ENCODE measurements at places on chromosomes 7 and 10. TPM values are rescaled to one million over a fixed set of nuclear protein-coding genes. Genes with fewer than 3 reads are reported as not detected.
A peak's percentile ranks its signal among the peaks of the same experiment; 100 is the strongest.

The STEAP1 gene
- total RNA-seq = 5.5 TPM

GRCh38 chr10:5590816-5591215 is 66.1 kb downstream of the CALML3 start:
- DNase-seq = no peak
- H3K4me1 ChIP-seq = peaks cover 71% of the 10 kb centered on the region
- H3K27me3 ChIP-seq = no peaks in the 10 kb centered on the region
- no peak overlapping the region for H3K27ac ChIP-seq

DNA sequence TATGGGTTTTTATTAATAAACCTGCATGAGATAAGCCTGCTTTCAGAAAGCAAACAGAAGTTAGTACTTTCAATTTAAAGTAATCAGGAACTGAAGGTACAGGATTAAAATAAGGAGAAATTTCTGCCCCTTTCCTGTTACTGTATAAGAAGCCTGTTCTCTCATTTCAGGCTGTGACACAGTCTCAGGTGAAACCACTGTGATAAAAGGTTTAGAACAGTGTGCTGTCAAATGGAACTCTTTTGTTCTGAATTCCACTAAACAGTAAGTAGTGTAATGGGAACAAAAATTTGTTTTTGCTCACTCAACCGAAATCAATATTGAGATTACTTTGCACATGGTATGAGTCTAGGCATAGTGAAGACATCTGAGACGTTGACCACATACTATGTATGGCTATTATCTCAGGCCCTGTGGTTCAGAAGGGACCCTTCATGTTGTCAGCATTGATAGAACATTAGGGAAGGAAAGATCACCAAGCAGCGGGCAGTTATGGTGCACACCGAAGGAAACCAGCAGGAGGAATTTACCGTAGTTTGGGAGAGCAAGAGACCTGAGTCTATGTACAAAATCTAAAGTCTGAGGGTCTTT is 14.9 kb downstream of the HEPACAM2 start:
- H3K4me3 ChIP-seq = no peak overlapping the region
- DNase-seq = no peak
- H3K4me1 ChIP-seq = no peaks in the 10 kb centered on the region
- no peak overlapping the region for H3K27ac ChIP-seq
- no peaks in the 10 kb centered on the region for H3K36me3 ChIP-seq

- no peaks in the 10 kb centered on the region for H3K36me3 ChIP-seq
- H3K27me3 ChIP-seq = no peaks in the 10 kb centered on the region
- no peak overlapping the region for H3K4me3 ChIP-seq
- no peak overlapping the region for H3K27ac ChIP-seq
- no peaks in the 10 kb centered on the region for H3K4me1 ChIP-seq
These were observed 490.0 kb upstream of the LRRN3 start for GRCh38 chr7:110600956-110601355.

The NPFFR1 gene
- not detected for total RNA-seq

GRCh38 chr7:90903841-90904240 is 307.7 kb downstream of the CDK14 start:
- H3K4me1 ChIP-seq = no peaks in the 10 kb centered on the region
- H3K27me3 ChIP-seq = no peaks in the 10 kb centered on the region
- no peak overlapping the region for H3K4me3 ChIP-seq
- H3K36me3 ChIP-seq = no peaks in the 10 kb centered on the region

The GRID2IP gene
- 0.09 TPM for total RNA-seq

DNA sequence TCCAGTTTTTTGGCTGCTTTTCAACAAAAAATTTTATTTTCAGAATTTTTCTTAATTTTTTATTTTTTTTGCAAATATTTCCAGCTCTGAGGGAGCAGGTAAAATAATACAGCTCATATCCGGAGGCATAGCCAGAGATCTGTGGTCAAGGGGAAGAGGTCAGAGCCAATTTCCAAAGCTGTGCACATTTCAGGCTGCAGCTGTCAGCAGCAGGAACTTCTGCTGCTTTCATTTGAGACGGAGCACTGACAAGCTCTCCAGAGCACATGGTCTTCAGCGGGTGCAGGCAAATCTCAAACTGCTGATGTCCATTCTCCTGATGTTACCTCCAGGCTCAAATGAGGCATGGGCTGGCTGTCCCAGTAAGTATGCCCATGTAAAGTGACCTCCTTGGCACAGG is 31.1 kb downstream of the SLC26A4 start:
- peaks cover 30% of the 10 kb centered on the region for H3K4me1 ChIP-seq
- no peak overlapping the region for H3K27ac ChIP-seq
- no peaks in the 10 kb centered on the region for H3K27me3 ChIP-seq
- no peak overlapping the region for H3K4me3 ChIP-seq

DNA sequence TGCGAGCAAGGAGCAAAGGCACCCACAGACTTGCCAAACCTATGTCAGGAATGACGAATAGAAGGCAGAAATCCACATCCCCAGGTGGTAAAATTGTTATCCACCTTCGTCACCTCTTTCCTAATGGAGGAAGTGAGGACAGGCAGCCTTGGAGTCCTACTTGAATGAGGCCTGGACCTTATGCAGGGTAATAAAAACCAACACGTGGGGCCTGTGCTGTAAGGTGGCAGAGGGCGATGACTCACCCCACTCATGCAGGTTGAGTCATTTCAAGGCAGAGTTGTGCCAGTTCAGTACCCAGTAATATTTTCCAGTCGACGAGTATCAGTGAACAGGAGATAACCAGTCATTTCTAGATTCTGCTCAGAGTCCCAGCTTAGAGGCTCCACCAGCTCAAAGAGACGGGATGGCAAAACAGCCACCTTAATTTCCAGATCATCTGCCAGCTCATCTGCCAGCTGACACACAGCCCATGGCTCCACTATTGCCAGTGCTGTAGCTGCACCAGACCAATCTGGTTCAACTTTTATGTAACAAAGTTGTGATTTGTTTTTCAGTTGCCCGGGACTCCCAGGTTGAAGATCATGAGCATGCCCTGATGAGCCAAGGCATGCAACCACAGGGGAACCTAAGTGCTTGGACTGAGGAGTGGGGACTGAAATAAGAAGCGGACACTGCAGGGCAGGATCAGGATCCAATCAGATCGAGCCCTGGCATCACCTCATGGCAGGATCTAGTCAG is 176.2 kb upstream of the ITGB1 start:
- no peak overlapping the region for H3K4me3 ChIP-seq
- DNase-seq = peak; percentile 39
- no peaks in the 10 kb centered on the region for H3K36me3 ChIP-seq
- H3K4me1 ChIP-seq = peaks cover 16% of the 10 kb centered on the region

GRCh38 chr7:139937715-139938114 is 108.7 kb downstream of the TBXAS1 start:
- DNase-seq = peak; percentile 59
- H3K4me1 ChIP-seq = no peaks in the 10 kb centered on the region
- no peak overlapping the region for H3K4me3 ChIP-seq
- no peaks in the 10 kb centered on the region for H3K36me3 ChIP-seq
- H3K27ac ChIP-seq = no peak overlapping the region

- H3K4me3 ChIP-seq = no peak overlapping the region
- H3K27me3 ChIP-seq = peaks cover 2% of the 10 kb centered on the region
- no peak for DNase-seq
- peaks cover 19% of the 10 kb centered on the region for H3K4me1 ChIP-seq
- H3K36me3 ChIP-seq = no peaks in the 10 kb centered on the region
- H3K27ac ChIP-seq = no peak overlapping the region
These were observed 302.2 kb downstream of the RPS24 start for GRCh38 chr10:78335691-78336401.

The SPDYE18 gene
- total RNA-seq = 0.66 TPM

- peak; percentile 24 for DNase-seq
- no peaks in the 10 kb centered on the region for H3K27me3 ChIP-seq
- H3K36me3 ChIP-seq = no peaks in the 10 kb centered on the region
- no peak overlapping the region for H3K27ac ChIP-seq
These were observed 12.7 kb downstream of the CNTNAP2 start for GRCh38 chr7:146129296-146129695.

GRCh38 chr10:33483816-33484190 is 149.3 kb upstream of the NRP1 start:
- no peaks in the 10 kb centered on the region for H3K27me3 ChIP-seq
- no peak overlapping the region for H3K27ac ChIP-seq
- DNase-seq = no peak
- peaks cover 11% of the 10 kb centered on the region for H3K4me1 ChIP-seq

DNA sequence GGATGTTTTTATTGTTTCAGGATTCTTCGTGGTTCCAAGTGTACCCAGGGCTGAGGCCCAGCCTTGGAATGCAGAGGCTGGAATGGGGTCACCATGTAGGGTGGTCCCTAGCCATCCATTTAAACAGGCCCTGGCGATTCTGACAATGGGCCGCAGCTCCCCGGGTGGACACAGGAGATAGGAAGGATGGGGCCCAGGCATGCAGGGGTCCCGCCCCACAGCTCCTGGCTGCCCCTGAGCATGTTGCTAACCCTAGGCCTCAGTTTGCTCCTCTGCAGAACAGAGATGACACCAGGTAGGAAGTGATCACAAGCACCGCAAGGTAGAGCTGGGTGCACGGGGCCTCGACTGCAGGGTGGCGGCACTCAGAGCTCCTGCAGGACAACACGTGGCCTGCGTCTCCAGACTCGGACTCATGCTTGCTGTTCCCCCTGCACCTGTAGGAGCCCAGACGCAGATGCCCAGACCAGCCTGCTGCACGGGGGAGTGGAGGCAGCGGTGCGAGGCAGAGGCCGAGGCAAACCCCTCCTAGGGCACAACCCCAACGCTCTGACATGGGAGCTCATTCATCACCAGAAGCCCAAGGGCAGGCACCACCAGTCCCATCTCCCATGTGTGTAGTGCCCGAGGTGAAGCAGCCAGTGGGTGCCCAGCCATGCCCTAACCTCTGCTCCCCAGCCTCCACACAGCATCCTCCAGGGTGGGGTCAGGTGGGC is 25.5 kb downstream of the VIPR2 start:
- H3K27ac ChIP-seq = no peak overlapping the region
- DNase-seq = no peak
- H3K27me3 ChIP-seq = no peaks in the 10 kb centered on the region

The PILRA gene
- total RNA-seq = 1.3 TPM

The CYP2C19 gene
- total RNA-seq = not detected

- no peaks in the 10 kb centered on the region for H3K36me3 ChIP-seq
- no peaks in the 10 kb centered on the region for H3K27me3 ChIP-seq
- H3K4me1 ChIP-seq = no peaks in the 10 kb centered on the region
- no peak overlapping the region for H3K4me3 ChIP-seq
- no peak for DNase-seq
- H3K27ac ChIP-seq = no peak overlapping the region
These were observed 31.0 kb downstream of the GPR141 start for GRCh38 chr7:37714606-37715005.

DNA sequence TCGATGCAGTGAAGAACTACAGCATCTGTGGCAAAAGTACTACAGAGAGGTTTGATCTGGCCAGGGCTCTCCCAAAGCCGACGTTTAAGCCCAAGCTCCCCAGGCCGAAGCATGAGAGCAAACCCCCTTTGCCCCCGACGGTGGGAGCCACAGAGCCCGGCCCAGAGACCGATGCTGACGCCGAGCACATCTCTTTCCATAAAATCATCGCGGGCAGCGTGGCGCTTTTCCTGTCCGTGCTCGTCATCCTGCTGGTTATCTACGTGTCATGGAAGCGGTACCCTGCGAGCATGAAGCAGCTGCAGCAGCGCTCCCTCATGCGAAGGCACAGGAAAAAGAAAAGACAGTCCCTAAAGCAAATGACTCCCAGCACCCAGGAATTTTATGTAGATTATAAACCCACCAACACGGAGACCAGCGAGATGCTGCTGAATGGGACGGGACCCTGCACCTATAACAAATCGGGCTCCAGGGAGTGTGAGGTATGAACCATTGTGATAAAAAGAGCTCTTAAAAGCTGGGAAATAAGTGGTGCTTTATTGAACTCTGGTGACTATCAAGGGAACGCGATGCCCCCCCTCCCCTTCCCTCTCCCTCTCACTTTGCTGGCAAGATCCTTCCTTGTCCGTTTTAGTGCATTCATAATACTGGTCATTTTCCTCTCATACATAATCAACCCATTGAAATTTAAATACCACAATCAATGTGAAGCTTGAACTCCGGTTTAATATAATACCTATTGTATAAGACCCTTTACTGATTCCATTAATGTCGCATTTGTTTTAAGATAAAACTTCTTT is 2.3 kb downstream of the LRRTM3 start:
- H3K27me3 ChIP-seq = peaks cover 14% of the 10 kb centered on the region
- H3K27ac ChIP-seq = peak overlapping the region; percentile 60
- H3K36me3 ChIP-seq = no peaks in the 10 kb centered on the region
- H3K4me1 ChIP-seq = peaks cover 3% of the 10 kb centered on the region
- peak overlapping the region; percentile 41 for H3K4me3 ChIP-seq

The ASAH2 gene
- total RNA-seq = 1.6 TPM

DNA sequence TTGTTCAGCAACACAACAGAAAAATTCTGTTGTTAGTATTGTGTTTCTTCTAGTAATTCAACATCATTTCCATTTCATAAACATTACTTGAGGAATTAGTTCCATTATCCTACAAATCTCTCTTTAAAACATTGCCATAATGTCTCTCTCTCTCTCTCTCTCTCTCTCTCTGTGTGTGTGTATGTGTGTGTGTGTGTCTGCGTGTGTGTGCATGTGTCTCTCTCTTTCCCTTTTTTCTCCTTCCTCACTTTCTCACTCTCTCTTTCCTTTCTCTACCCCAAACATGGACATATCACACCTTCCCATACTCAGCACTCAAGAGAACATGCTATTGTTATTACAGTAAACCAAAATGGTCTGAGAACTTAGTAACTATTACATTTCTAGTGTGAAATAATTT is 16.6 kb downstream of the LRRTM3 start:
- no peaks in the 10 kb centered on the region for H3K4me1 ChIP-seq
- H3K36me3 ChIP-seq = no peaks in the 10 kb centered on the region

DNA sequence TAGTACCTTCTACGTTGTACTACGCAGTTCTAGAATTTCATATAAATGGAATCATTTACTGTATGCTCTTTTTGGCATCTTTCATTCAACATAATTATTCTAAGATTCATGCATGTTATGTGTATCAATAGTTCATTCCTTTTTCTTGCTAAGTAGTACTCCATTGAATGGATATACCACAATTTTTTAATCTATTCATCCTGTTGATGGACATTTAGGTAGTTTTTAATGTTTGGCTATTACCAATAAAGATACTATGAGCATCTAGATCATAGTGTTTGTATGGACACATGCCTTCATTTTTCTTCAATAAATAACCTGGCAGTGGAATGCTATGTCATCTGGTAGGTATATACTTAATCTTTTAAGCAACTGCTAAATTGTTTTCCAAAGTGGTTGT is 83.0 kb upstream of the ELN start:
- H3K27me3 ChIP-seq = no peaks in the 10 kb centered on the region
- no peaks in the 10 kb centered on the region for H3K36me3 ChIP-seq
- H3K4me3 ChIP-seq = no peak overlapping the region
- H3K27ac ChIP-seq = no peak overlapping the region
- no peak for DNase-seq

GRCh38 chr10:103843854-103844570 is 11.4 kb downstream of the SH3PXD2A start:
- no peak overlapping the region for H3K4me3 ChIP-seq
- DNase-seq = no peak
- H3K27ac ChIP-seq = peak overlapping the region; percentile 40
- H3K4me1 ChIP-seq = peaks cover 49% of the 10 kb centered on the region
- H3K36me3 ChIP-seq = peaks cover 2% of the 10 kb centered on the region

GRCh38 chr7:76051840-76052239 is 3.9 kb downstream of the MDH2 start:
- DNase-seq = no peak
- no peak overlapping the region for H3K27ac ChIP-seq
- H3K4me3 ChIP-seq = no peak overlapping the region
- H3K27me3 ChIP-seq = no peaks in the 10 kb centered on the region

The PDE6C gene
- total RNA-seq = not detected

The PAX4 gene
- not detected for total RNA-seq

The ABHD11 gene
- 12.9 TPM for total RNA-seq

- H3K27ac ChIP-seq = peak overlapping the region; percentile 80
- H3K4me3 ChIP-seq = no peak overlapping the region
- no peak for DNase-seq
- peaks cover 58% of the 10 kb centered on the region for H3K36me3 ChIP-seq
These were observed 4.6 kb downstream of the CYREN start for GRCh38 chr7:135165862-135166261.

The SPDYE1 gene
- not detected for total RNA-seq

Measured in muscle of leg (tissue), 16 donors.